ENCODE measurements at places on chromosomes 7 and 10.

- DNase-seq, result no peak
Measured at GRCh38 chr7:42720991-42721796, 190.7 kb downstream of the C7orf25 start.

- no peak for DNase-seq
Measured at GRCh38 chr10:99394761-99395386, 35.5 kb downstream of the GOT1 start.

DNA sequence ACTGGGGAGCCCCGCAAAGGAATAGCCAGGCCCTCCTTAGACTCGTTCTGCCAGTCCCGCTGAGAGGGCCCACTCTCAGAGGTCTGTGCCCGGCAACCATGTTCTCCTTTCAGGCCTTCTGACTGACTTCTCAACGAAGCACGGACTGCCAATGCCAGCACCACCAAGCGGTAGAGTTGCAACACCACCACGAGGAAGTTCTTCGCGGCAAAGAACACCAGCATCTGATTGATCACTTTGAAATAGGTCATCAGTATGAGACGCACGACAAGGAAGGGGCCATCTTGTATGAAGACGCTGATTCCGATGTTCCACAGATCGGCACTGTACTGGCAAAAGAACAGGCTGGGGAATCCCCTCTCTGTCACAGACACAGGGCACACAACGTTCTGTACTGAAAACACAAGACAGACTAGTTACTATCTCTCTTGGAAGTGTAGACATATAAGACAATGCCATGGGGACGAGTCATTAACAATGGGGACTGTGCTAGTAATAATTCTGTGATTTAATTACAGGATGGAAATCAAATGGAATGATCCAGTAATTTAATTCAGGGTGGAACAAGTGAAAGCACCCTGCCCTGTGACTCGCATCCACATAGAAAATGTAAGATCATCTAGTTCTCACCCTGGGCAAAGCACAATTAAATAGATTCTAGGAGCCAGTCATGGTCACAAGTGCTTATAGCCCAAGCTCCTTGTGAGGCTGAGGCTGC is 42.7 kb downstream of the TMEM26 start:
- DNase-seq, result no peak

DNA sequence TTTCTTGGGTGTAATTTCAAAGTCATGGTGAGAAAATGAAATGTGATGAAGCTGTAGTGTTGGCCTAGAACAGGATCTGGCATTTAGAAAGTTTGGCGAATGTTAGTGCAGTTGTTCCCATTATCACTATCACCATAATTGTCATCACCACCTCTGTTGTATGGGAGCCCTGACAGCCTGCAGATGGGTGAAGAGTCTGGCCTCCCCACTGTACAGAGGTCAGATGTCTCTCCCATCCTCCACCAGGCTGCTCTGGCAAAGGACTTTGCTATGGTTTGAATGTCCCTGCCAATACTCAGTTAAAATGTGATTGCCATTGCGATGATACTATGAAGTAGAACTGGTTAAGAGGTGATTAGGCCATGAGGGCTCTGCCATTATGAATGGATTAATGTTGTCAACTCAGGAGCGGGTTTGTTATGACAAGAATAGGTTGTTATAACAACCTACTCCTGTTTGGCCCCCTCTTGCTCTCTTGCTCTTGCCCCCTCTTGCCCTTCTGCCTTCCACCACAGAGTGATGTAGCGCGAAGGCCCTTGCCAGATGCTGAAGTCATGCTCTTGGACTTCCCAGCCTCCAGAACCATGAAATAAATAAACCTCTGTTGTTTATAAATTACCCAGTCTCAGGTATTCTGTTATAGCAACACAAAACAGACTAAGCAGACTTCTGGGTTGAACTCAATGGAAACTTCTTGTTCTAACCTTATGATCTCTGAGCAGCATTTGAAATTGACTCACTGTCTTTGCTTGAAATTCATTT is 90.0 kb downstream of the GRK5 start:
- no peak for DNase-seq

GRCh38 chr7:84536271-84536870 is 341.8 kb upstream of the SEMA3A start:
- DNase-seq, result no peak

DNA sequence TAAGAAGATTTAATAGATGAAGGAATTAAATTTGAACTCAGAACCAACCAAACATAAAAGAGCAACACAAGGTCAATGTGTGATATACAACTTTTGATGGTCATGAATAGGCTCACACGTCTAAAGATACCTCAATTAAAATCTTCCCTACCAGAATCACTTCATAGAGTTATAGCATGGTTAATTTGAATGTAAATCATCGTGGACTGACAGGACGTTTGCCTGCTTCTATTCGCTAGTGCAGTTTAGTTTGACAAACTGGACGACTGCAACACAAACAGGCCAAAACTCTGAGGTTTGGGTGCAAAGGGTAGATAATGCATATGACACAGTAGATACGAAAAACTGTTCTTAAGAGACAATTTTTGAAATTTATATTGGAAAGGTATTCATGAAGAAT is 32.5 kb upstream of the CNTNAP2 start:
- no peak for DNase-seq

GRCh38 chr10:131773370-131774343 is 127.2 kb upstream of the PPP2R2D start:
- no peak for DNase-seq

DNA sequence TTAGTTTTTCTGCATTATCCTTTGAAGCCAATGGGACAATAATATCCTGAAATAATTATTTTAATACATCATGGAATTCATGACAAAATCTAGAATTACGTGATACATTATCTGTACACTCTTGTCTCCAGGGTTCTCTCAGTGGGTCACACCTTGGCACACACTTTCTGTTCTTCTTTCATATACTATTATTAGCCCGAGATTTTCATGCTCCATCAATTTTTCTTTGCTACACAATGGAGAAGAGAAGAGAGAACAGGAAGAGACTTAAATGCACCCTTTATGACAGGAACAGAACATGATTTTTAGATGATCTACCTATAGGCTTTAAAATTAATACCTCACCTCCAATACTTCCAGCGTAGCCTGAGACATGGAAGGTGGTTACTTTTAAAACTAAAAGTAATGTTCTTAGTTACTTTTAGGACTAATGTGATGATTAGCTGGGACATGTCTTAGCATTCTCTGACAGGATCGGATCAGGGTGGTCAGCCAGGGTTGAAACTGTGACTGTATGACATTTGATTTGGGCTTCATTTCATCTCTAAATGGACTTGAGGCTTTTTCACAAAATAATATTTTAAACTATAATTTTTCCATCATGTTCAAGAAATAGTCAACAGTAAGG is 148.2 kb upstream of the WNT16 start:
- DNase-seq, result no peak

DNA sequence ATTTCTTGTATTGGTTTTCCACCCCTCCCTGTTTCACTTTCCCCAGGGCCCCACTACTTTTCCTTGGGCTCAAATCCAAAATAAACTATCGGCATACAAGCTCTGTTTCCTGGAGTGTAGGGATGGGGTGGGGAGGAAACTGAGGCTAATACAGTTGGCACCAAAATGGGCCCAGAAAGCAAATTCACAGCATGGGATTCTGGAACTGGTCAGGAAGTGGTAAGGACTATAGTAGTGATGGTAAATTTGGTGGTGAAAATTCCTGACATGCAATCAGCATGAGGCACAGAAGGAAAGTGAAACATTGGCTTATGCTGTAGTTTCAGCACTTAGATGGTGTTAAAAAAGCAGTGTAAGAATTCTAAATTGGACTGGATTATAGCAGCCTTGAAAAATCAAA is 8.7 kb upstream of the SAMD9L start:
- DNase-seq, result no peak

GRCh38 chr10:125200396-125200795 is 40.0 kb upstream of the CTBP2 start:
- DNase-seq, result no peak

DNA sequence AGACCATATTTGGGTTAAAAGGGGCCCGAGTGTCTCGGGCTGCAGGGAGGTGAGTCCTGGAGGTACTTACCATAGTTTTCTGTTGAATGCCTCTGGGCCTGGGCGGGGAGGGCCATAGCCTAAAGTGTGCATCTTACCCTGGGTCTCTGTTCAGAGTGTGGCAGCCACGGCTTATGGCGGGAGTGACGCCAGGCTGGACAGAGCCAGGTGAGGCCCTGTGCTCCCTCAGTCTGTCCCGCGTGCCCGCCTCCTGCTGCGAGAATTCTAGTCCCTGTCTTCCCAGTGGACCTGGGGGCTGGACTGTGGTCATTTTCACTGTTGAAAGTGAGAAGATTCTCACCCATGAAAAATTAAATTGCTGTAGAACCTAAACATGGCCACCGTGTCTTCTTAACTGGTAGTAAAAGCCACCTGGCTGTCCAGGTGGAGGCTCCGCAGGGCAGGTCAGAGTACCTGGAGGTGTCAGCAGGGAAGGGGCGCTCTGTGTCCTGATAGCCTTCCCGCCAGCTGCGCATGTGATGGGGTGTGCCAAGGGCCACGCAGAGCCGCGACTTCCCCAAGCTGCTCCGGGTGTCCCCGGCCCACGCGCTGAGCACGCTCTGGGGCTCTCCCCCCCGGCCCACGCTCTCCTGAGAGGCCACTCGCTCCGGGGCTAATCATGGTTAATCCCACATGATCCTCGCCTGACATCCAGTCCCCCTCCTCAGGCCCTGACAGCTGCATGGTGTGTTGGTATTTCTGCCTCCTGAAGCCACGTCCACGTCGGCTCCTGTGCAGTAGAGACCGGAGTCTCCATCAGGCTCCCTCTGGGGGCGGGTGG is 20.3 kb downstream of the INPP5A start:
- DNase-seq, result no peak

GRCh38 chr10:87761892-87762291 is 56.1 kb downstream of the ATAD1 start:
- DNase-seq, result peak; percentile 65

- no peak for DNase-seq
Measured at GRCh38 chr10:7426349-7426748, 15.5 kb upstream of the SFMBT2 start.

DNA sequence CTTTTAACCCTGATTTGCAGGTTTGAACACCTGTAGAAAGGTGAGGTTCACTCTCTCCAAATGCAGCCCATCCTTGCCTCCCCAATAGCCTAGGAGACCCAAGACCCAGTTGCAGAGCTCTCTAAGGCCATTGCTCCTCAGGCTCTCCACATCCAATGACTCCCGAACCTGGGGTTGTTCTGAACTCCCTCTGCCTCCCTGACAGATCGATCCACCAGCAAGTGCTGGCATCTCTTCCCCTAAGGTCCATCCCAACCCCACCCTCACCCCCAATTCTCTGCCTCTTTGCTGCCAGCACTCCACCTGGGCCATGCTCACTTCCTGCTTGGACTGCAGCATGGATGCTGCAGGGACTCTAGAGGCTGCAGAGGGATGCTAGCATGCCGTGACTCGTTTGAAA is 19.3 kb upstream of the FAM170B start:
- no peak for DNase-seq

DNA sequence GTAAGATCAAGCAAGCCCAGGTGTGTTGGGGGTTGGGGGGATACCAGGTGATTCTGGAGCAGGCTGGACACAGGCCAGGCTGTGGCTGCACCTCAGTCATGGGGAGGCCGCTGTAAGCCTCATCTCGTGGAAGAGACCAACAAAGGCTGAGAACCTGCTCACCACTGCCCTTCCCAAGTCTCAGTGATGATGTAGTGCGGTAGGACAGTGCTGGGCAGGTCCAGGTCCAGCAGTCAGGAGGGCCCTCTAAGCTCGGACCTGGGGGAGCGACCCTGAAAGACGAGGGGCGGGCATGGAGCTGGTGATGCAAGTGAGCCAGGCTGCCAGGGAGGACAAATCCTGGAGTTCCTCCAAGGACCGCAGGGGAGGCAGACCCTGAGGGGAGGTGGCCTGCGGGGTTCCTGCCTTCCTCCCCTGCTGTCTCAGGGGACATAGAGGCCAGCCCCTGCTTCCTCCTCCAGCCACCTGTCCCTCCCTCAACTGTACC is 3.3 kb upstream of the PWWP2B start:
- no peak for DNase-seq

DNA sequence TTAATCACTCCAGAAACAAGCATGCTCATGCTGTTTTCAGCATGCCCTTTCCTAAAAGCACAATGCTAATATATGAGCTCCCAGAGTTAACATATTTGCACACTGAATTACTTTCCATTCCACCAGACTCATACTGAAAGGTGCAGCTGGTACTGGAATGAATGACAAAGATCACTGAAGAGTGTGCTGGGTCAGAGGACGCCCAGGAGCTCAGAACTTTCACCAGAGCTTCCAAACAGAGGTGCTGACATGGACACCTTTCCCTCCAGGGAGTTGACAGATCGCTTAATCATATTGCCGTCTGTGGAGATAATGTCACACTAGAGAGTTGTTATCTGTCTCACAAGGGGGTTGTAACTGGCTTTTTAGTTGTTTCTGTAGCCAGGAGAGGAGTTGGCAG is 292.9 kb downstream of the LHFPL3 start:
- no peak for DNase-seq

- no peak for DNase-seq
Measured at GRCh38 chr7:155669717-155670505, 25.4 kb downstream of the RBM33 start.

DNA sequence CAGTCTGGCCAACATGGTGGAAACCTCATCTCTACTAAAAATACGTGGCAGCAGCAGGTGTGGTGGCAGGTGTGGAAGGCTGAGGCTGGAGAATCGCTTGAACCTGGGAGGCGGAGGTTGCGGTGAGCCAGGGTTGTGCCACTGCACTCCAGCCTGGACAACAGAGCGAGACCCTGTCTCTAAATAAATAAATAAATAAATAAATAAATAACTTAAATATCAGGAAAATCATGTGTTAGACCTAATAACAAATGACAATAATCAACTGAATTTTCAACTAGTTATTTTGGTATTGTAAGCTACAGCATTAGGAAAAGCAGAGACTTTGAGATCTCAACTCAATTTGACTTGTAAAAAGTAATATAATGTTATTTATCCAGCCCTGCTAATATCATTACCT is 9.2 kb downstream of the HERPUD2 start:
- no peak for DNase-seq

DNA sequence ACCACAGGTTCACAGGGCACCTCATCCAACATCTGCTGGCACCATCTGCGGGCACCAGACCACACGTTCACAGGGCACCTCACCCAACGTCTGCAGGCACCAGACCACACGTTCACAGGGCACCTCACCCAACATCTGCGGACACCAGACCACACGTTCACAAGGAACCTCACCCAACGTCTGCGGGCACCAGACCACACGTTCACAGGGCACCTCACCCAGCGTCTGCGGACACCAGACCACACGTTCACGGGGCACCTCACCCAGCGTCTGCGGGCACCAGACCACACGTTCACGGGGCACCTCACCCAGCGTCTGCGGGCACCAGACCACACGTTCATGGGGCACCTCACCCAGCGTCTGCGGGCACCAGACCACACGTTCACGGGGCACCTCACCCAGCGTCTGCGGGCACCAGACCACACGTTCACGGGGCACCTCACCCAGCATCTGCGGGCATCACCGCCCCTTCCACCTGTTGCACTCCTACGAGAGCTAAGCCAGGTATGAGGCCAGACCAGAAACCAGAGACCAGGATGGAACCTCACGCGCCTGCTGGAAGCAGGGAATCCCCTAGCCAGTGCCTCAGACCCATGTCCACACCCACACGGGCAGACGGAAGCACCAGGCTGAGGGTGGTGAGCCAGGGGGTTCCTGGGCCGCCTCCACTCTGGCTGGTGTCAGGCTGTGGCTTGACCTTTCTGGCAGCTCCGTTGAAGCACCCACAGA is 182.8 kb downstream of the MAD1L1 start:
- no peak for DNase-seq

GRCh38 chr10:108521827-108522492 is 1357.5 kb upstream of the SORCS1 start:
- no peak for DNase-seq

All from stimulated activated CD4-positive, alpha-beta T cell treated with anti-CD3 and anti-CD28 coated beads, Interleukin-15, amount 100 ng/mL, for 24 hours (primary cell).